ENCODE measurements at places on chromosomes 1 and 21.

DNA sequence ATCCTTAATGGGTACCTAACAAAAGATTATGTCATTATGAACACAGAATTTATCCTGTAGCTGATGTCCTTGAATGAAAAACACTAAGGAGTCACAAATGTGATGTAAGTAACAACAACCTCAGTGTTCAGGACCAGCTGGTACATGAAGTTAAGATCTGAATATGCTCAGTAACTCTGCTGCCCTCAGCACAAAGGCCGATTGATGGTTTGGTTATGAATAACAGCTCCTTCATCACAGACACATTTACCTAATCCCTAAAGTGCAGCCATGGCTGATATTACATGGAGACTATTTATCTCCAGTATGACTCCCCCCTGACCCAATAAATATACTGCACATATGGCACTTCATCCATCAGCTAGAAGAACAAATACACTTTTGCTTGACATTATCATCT, 75.2 kb downstream of the PLPPR5 start:
- no peak for DNase-seq

GRCh38 chr1:240018617-240019016, 73.1 kb upstream of the FMN2 start:
- DNase-seq = no peak

GRCh38 chr1:212600071-212600915, 8.3 kb upstream of the ATF3 start:
- DNase-seq = no peak

DNA sequence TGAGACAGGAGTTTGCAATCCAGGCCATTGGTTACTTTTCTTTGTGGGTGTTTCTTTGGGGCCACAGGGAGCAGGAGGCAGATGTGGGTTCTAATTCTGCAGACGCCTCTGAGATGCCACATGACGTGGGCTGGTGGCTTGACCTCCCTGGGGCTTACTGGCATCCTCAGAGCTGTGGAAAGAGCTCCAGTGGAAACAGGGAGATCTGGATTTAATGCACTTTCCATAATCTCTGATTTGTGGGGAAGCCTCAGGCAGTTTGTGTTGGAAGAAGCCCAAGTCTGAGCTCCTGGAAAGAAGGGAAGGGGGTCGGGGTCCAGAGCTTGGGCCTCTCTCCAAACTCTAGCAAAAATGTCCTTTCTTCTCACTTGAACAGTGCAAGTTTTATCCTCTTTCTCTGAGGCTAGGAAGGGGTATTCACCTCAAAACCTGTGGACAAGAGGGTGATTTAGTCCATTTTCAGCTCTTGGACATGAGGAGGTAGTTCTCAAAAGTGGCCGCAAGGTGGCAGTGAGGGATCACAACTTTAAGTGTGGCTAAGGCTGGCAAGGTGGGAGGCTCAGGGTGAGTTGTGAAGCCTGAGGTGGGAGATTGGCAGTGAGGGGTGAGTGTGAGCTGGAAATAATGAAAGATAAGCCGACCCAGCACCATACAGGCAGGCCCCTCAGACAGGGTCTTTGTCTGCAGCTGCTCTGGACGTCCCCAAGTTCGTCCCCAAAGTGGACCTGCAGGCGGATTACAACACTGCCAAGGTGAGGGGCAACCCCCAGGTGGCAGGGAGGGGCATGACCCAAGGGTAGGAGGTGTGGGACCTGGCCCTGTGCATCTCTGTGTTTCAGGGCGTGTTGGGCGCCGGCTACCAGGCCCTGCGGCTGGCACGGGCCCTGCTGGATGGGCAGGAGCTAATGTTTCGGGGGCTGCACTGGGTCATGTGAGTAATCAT, 9.2 kb downstream of the IKBKE start:
- DNase-seq = no peak

DNA sequence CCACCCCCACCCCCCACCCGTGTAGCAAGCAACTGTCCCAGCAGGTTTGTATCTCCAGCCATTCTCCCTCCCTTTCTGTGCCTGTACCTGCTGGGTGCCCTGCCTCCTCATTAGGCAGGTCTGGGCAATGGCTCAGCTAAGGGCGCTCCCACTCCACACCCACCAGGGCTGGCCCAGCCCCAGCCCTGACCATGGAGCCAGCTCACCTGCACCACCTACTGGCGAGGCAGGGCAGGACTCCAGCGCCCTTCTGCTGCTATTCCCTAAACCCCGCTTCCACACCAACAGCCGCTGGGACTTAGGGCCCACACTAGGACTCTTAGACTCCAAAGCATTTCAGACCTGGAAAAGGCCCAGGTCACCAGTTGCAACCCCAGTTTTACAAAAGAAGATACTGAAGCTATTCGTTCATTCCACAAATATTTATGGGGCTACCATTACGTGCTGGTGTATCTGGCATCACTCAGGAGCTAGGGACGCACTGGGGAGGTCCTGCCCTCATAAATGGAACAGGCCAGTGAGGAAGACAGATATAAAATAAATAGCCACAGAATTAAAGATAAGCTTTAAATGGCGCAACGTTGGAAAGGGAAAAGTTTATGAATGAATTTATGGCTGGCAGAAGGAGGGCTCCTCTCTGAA, 24.0 kb downstream of the PGLYRP3 start:
- no peak for DNase-seq

GRCh38 chr1:18886003-18886335, 16.4 kb downstream of the ALDH4A1 start:
- DNase-seq = no peak

DNA sequence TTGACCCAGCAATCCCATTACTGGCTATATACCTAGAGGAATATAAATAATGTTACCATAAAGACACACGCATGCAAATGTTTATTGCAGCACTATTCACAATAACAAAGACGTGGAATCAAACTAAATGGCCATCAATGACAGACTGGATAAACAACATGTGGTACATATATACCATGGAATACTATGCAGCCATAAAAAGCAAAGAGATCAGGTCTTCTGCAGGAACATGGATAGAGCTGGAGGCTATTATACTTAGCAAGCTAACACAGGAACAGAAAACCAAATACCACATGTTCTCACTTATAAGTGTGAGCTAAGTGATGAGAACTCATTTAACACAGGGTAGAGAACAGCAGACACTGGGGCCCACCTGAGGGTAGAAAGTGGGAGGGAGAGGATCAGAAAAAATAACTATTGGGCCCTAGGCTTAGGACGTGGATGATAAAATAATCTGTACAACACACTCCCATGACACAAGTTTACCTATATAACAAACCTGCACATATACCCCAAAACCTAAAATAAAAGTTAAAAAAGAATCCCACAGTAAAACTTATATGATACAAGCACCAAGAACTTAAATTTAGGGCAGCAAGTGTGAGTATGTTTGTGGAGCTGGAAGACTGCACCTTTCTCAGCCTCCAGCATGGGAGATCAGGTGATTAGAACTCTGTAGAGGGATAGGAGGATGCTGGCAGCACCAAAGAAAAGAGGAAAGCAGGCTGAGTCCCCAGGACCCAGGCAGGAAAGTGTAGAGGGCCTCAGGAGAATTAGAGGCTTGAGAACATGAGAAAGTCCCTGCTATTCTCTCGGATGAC, 320.8 kb upstream of the USP24 start:
- no peak for DNase-seq

DNA sequence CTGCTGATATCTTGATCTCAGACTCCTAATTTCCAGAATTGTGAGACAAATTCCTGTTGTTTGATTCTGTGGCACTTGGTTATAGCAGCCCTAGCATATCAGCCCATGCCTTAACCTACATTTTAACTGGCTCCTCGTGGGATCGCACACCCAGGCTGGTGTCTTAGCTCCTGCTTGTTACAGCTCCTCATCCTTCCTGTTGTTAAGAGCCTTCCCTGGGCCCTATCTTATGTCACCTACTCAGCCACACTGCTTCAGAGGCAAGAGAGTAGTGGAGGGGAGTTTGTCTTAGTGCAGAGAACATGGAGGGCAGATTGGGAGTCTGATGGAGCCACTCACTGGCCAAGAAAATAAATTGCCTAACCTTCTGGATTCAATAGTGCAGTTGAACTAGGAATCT, 131.0 kb downstream of the ROR1 start:
- no peak for DNase-seq

DNA sequence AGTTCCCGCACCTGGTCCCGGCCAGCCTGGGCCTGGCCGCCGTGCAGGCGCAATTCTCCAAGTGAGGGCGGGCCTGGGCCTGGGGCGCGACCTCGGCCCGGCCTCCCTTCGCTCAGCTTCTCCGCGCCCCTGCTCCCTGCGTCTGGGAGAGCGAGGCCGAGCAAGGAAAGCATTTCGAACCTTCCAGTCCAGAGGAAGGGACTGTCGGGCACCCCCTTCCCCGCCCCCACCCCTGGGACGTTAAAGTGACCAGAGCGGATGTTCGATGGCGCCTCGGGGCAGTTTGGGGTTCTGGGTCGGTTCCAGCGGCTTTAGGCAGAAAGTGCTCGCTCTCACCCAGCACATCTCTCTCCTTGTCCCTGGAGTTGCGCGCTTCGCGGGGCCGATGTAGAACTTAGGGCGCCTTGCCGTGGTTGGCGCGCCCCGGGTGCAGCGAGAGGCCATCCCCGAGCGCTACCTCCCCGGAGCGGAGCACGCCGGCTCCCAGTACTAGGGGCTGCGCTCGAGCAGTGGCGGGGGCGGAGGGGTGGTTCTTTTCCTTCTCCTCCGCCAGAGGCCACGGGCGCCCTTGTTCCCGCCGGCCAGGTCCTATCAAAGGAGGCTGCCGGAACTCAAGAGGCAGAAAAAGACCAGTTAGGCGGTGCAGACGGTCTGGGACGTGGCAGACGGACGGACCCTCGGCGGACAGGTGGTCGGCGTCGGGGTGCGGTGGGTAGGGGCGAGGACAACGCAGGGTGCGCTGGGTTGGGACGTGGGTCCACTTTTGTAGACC, 1.2 kb downstream of the OLIG1 start:
- DNase-seq = peak; percentile 19

DNA sequence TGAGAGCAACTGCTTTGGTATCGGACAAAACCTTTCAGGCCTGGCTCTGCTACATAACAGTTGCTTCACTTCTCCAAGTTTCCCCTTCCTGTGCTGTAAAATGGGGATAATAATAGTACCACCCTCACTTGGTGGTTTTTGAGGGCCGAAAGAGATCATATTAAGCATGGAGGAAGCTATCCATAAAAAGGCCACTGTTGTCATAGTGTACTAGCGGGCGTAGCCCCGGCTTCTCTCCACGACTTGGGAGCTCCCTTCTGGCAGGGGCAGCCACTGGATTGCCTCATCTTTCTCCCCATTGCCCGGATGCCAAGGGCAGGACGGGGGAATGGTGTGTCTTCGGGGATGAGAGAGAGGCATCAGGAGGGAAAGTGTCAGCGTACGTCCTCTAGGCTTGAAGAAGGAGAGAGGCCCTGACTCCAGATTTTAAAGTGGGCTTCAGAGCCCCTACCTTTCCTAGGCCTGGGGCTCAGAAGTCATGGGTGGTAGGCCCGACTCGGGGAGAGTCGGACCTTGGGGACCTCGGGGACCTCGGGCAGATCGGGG, 548 bp upstream of the MFSD2A start:
- DNase-seq = peak; percentile 3

DNA sequence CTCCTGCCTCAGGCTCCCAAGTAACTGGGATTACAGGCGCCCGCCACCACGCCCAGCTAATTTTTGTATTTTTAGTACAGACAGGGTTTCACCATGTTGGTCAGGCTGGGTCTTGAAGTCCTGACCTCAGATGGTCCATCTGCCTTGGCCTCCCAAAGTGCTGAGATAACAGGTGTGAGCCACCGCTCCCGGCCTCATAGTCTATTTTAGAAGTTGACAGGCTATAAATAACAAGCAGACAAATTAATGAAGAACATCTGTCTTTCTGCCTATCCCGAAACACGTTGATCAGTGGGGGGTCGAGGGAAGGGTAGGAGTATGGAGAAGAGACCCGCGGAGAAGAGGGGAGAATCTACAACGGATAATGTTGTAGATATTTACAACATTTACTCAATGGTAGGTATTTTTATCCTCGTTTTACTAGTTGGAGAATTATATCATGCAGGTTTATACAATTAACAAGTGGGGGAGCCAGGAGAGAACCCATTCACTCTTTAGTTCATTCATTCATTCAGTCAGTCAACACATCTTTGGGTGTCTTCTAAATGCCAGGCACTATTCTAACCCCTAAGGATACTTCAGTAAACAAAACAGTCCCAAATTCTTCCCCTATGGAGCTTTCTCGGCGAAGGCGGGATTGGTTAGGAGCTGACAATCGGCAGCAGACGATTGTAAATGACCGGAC, 497 bp upstream of the IFNAR2 start:
- DNase-seq = no peak

DNA sequence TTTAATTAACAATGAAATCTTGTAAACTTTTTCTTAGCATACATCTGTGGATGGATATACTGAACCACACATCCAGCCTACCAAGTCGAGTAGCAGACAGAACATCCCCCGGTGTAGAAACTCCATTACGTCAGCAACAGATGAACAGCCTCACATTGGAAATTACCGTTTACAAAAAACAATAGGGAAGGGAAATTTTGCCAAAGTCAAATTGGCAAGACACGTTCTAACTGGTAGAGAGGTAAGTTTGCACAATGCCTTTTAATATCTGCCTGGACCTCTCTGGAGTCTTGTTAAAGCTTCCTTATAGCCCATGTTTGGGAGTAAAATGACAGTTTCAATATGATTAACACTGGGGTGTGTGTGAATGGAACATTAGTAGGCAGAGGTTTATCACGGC, 51.4 kb downstream of the MARK1 start:
- no peak for DNase-seq
